ENCODE measurements at places on chromosomes 5 and 9.

DNA sequence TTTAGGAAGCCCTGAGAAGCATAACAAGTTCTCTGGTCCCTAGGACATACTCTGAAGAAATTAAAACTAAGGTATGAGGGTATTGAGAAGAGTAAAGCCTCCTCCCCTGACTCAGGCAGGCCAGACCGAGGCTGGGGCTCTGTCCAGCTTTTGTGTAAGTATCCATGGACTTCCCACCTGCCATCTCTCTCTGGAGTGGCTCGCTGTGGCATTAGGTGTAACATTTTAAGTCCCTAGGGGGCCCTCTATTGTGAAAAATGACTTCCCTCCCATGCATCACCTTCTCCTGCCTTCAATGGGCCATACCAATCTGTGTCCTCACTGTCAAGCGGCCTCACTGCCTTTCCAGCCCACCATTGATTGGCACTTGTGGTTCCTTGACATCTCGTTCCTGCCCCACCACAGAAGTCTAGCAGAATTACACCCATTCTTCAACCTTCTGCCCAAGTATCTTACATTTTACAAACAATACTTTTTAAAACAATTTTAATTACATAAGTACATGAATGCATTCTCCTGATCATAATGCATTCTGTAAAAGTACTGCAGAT lies 205.5 kb downstream of the SLIT3 start:
- no peak for DNase-seq

GRCh38 chr9:129610213-129610472 lies 10.8 kb downstream of the C9orf50 start:
- no peak for DNase-seq

DNA sequence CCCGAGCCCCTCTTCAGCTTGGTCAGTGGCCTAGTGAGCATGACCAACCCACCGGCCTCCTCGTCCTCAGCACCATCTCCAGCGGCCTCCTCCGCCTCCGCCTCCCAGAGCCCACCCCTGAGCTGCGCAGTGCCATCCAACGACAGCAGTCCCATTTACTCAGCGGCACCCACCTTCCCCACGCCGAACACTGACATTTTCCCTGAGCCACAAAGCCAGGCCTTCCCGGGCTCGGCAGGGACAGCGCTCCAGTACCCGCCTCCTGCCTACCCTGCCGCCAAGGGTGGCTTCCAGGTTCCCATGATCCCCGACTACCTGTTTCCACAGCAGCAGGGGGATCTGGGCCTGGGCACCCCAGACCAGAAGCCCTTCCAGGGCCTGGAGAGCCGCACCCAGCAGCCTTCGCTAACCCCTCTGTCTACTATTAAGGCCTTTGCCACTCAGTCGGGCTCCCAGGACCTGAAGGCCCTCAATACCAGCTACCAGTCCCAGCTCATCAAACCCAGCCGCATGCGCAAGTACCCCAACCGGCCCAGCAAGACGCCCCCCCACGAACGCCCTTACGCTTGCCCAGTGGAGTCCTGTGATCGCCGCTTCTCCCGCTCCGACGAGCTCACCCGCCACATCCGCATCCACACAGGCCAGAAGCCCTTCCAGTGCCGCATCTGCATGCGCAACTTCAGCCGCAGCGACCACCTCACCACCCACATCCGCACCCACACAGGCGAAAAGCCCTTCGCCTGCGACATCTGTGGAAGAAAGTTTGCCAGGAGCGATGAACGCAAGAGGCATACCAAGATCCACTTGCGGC lies 1.8 kb downstream of the EGR1 start:
- DNase-seq = peak; percentile 34

GRCh38 chr9:124510650-124511425 lies 3.6 kb upstream of the NR5A1 start:
- no peak for DNase-seq

DNA sequence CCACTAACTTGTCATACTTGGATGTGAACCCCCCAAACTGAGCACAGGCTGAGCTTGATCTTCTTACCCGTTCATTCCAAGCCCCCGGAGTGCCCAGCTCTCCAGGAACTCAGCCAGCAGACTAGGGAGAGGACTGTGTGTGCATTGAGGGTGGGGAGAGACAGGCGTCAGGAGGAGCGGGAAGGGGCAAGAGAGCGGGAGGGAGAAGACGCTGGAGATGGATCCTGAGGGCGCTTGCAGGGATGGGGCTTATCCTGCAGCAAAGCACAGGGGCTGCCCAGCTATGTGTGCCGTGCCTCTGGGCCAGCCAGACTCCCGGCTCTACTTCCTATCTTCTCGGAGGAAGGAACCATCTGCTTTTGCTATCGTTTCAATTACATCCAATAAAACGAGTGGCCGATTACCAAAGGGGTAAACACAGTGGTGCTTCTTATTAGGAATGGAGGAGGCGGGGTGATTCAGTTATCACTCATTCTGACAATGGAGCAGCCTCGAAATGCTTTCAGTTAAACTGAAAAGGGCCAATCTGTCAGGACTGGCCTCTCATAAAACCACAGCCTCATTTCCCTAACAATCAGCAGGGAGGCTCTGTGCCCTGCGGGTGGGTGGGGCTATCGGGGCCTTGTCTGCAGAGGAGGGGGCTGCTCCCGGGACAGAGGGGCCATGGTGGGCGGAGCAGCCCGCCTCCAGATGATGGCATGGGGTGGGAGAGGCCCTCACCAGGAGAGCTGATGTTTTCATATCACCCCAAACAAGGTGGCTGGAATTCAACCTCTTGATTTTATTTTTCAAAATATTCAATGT lies 168.2 kb downstream of the DAB2IP start:
- no peak for DNase-seq

Data from CD4-positive, alpha-beta T cell treated with Interleukin-17A for 1 hour (primary cell).